Heart left ventricle (tissue), 16 donors: ENCODE measurements at places on chromosomes 3 and 15.

DNA sequence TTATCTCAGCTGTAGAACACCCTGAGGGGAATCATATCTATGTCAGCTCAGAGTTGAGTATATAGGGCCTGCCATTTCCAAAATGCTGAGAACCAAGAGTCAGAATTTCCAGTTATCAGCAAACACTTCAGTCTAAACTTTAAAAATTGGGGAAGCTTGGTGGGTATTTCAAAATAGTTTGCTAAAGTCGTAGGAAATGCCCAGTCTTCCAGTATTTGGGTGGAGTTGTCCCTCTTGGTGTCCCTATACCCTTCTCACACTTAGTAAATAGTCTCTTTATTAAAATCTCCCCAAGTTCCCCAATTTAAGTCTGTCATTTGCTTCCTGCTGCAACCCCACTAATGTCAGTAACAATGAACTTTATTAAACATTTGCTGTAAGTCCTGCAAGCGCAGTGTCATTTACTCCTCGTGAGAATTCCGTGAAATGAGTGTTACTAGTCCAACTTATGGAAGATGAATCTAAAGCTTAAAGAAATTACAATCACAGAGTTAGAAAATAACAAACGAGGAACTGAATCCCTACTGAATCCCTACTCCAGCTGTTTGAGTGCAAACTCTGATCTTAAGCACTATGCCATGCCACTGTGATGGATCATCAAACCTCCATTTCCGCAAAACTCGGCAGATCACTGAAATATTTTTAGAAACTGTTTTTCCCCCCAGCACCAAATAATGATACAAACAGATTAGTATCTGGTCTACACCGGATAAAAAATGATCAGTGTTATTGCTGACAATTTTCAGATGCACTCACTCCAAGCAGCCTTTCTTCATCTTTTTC lies 341.7 kb upstream of the PROK2 start:
- DNase-seq = no peak

- DNase-seq = no peak
Measured at GRCh38 chr15:90201944-90202375, 830 bp downstream of the SEMA4B start.

DNA sequence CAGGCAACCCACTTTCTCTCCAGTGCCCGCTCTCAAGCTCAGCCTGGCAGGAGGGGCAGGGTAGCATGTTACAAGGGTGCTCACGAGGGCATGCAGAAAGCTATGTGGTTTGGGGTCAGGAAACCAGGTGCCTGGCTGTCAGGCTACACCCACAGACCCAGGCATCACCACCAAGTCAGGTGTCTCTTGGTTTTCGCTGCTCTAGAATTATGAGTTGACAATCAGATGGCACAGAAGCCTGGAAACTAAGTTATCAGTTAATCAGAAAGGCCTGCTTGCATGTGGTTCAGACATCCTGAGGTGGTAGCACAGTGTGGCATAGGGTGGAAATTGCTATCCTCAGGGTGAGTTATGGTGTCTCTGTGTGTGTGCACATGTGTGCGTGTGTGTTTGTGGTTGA lies 16.2 kb upstream of the CCR9 start:
- no peak for DNase-seq

GRCh38 chr15:78415284-78415683 lies 22.7 kb upstream of the IREB2 start:
- DNase-seq = no peak

DNA sequence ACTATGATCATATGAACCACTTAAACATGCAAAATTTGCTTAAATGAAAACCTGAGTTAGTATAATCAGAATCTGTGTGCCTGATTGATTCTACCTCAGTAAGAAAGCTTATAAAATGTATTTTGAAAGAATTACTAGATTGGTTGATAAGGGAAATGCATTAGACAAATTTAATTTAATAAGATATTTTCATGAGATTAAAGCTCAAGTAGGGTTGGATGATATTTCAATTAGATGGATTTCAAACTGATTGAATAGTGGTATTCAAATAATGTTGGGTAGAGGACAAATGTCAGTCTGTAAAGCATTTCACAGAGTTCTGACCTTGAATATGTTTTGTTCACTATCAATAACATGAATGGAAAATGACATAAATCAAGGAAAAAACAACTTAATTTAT lies 780.4 kb upstream of the ALCAM start:
- no peak for DNase-seq

GRCh38 chr3:147699175-147699838 lies 290.1 kb downstream of the ZIC1 start:
- DNase-seq = no peak

DNA sequence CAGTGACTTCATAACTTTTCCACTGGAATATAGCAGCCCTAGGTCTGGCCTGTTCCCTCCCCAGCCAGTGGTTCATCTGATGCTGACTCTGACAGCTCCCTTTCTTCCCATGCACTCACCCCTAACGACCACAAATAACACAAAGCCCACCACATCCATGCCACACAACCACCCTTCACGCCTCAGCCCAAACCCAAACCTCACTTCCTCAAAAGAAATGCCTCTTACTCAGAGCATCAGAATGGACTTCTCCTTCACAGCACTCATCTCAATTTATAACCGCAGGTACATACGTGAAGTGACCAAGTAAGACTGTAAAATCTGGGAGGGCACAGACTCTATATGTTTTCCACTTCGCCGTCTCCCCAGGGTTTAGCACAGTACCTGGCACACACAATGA lies 1.1 kb downstream of the RBSN start:
- DNase-seq = no peak

DNA sequence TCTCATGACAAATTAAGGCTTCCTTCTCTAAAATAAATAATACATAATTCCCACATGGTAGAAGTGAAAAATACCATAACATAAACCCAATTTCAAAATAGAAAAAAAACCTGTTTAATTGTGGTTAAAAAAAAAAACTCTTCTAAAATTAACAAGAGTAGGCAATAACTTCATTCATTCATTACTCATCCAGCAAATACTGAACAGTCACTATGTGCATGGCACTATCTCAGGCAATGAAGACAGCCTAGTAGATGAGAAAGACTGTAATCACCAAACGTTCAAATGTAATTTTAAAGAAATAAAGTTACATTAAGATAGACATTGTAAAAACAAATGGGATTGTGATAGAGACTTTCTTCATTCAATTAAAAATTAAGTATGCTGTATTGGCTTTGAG lies 43.4 kb downstream of the TFDP2 start:
- no peak for DNase-seq

DNA sequence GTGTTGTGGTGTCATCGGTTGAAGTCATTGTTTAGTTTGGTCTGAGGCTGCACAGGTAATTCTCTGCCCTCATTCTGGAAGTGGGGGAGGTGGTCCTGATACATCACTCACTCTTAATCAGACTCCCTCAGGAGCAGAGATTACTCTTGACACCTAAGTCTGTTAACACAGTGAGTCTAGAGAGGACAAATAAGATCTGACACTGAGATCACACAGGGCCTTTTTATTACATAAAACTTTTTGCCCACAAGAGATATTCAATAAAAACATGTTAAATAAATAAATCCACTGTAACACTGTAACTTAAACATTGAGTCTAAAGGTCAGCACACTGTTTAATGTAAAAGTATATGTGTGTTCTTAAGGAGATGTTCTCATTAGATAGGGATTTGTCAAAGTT lies 57.1 kb upstream of the MBNL1 start:
- no peak for DNase-seq

- no peak for DNase-seq
Measured at GRCh38 chr3:26915208-26915607, 292.6 kb downstream of the LRRC3B start.

DNA sequence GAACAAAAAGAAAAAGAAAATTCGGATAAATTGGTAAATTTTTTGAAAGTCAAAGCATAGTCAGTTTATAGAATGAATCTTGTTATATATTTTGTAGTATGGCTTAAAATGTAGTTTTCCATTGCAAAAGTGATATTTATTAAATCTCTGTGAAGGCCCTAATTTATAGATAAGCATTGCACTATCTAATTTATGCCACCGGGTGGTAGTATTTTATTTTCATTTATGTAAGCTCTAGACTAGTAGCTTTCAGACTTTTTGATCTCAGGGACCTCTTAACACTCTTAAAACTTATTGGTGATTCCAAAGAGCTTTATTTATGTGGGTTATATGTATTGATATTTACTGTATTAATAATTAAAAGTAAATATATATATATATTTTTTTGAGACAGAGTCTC lies 133.9 kb upstream of the LRRFIP2 start:
- no peak for DNase-seq

- no peak for DNase-seq
Measured at GRCh38 chr3:143247073-143247472, 127.5 kb downstream of the CHST2 start.

- DNase-seq = no peak
Measured at GRCh38 chr3:25725810-25726209, 57.4 kb downstream of the NGLY1 start.

GRCh38 chr15:63930034-63930433 lies 96.3 kb upstream of the HERC1 start:
- no peak for DNase-seq

DNA sequence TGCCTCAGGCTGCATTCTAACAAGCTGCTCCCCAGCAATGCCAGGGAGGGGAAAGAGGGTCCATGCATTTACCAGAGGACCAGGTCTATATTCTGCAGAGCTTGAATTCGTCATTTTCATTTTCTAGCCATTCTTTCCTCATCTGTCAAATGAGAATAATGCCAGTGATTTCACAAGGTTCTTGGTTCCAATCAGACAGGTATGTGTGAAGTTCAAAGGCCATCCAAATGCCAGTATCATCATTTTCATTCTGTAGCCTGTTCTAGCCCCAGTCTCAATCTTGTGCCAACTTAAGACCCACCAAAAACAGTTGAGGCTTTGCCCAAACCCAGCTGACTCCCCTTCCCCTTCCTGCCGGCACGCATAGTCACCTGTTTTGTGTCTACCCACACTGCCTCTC lies 112.7 kb downstream of the IQSEC1 start:
- no peak for DNase-seq

GRCh38 chr3:44235604-44236484 lies 5.8 kb upstream of the TOPAZ1 start:
- peak; percentile 41 for DNase-seq

- no peak for DNase-seq
Measured at GRCh38 chr15:58383876-58384275, 47.9 kb upstream of the LIPC start.

GRCh38 chr3:172321035-172321434 lies 127.2 kb downstream of the GHSR start:
- DNase-seq = no peak

GRCh38 chr15:72724028-72724427 lies 38.0 kb downstream of the BBS4 start:
- DNase-seq = no peak

DNA sequence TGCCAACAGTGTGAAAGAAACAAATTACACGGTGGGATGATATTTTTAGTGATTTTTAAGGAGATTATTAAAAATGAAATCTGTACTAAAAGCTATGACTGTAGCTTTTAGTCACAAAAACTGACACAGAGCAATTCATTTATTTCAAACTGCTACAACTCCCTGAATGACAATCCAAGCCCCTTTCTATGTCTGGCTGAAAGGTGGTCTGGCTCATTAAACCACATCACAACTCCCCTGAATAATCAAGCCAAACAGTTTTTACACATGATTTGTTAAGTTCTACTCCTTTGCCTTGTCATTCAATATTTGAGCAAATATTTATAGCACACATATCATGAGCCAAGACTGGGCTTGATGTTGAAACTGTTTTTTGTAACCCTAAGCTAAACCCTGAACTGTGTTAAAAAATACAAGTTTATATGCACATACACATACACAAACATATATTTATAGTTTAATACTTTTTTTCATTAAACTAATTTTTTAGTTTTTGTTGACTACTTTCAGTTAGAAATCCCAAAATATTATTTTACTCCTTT lies 125.5 kb downstream of the RBMS3 start:
- DNase-seq = no peak

DNA sequence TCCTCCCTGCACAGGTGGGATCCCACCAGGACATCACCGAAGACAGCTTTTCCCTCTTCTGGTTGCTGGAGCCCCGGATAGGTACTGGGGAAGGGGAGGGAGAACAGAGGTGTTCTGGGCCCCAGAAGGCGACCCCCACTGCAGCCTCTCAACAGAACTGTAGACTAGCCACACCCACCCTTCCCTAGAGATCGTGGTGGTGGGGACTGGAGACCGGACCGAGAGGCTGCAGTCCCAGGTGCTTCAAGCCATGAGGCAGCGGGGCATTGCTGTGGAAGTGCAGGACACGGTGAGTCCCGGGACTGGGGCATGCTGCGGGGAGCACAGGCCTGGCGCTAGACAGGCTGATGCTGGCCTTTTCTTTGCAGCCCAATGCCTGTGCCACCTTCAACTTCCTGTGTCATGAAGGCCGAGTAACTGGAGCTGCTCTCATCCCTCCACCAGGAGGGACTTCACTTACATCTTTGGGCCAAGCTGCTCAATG lies 809 bp downstream of the NDUFAF3 start:
- DNase-seq = peak; percentile 29

DNA sequence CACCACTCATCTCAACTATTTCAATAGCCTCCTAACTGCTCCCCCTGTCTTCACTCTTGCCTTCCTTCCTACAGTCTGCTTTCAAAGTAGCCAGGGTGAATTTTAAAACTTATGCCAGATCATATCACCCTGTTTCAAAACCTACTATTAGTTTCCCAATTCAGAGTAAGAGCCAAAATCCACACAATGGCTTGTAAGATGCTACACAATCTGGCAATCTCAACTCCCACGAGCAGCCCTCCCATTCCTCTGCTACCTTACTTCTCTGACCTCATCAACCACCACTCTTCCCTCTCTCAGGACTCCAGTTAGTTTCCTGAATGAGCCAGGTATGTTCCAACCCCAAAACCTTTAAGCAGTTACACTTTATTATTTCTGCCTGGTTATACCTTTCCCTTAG lies 62.5 kb downstream of the VPS13C start:
- no peak for DNase-seq
